ENCODE measurements at places on chromosomes 2 and 18.

GRCh38 chr2:165593081-165593480 is 123.6 kb downstream of the CSRNP3 start:
- no peak for DNase-seq

GRCh38 chr2:169225233-169225750 is 137.0 kb downstream of the LRP2 start:
- DNase-seq = no peak

GRCh38 chr18:2395427-2396161 is 175.7 kb downstream of the METTL4 start:
- DNase-seq = no peak

GRCh38 chr2:179235463-179236108 is 29.0 kb downstream of the SESTD1 start:
- DNase-seq = no peak

- DNase-seq = no peak
Measured at GRCh38 chr2:232632229-232632903, 1.0 kb upstream of the EFHD1 start.

DNA sequence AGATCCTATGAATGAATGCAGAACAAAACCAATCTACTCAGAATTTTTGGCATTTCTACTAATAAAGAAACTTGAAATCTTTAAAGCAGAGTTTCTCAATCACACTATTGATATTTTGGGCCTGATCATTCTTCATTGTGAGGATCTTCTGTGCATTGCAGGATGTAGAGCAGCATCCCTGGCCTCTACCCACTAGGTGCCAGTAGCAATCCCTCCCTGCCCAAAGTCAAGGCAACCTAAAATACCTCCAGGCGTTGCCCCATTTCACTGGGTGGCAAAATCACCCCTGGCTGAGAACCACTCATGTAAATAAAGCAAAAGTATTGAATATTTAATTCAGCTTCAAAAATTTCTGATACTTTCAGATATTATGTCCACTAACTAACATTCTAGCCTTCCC is 213.0 kb downstream of the SP3 start:
- no peak for DNase-seq

- no peak for DNase-seq
Measured at GRCh38 chr2:173667415-173667814, 297.8 kb downstream of the SP3 start.

- no peak for DNase-seq
Measured at GRCh38 chr2:63992061-63992685, 27.1 kb downstream of the VPS54 start.
